Stimulated activated CD4-positive, alpha-beta T cell treated with anti-CD3 and anti-CD28 coated beads, Interleukin-1b, Interleukin-23, amount 100 ng/mL, for 24 hours (primary cell): ENCODE measurements at places on chromosomes 6 and 20.

DNA sequence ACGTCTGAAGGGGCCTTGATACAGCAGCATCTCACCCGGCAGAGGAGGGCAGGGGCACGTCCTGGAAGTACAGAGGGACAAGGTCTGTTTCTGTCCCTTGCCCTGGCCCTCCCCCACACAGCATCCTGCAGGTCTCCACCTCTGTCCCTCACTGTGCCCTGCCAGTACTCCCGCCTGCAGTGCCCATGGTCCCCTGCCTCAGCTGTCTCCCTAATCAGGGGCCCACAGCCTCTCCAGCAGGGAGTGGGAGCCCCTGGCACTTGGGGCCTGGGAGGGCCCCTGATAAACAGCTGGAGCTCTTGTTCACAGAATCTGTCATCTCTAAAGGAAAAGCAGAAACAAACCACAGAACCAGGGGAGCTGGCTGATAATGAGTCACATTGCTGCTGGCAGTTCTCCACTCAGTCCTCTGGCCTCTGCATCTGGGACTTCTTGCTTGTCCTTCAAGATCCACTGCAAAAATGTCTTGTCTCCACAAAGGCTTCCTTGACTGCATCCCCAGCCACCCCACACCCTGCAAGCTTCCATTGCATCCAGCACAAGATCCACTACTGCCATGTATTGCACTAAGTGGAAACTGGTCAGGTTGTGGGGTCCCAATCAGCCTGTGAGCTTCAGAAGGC lies 33.2 kb upstream of the TAF8 start:
- no peak for DNase-seq

GRCh38 chr6:42066156-42066675 lies 15.9 kb downstream of the TAF8 start:
- DNase-seq: no peak

GRCh38 chr6:165689699-165690098 lies 26.7 kb upstream of the PDE10A start:
- DNase-seq: no peak

DNA sequence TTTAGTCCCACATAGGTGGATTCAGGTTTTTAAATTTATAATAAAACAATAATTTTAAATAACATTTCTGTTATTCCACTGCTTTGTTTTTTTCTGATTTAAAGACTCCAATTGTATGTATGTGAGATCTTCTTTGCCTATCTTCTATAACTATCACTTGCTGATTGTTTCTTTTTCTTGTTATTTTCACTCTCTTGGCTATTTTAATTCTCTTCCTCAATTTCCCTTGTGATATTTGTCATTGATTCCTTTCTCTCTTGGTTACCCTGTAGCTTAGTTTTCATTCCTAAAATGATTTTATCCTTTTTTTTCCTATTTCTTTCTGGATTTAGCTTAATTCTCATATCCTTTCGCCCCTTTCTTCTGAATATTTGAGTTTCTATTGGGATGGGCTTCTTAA lies 227.3 kb upstream of the TENT5A start:
- DNase-seq: no peak

- no peak for DNase-seq
Observed at GRCh38 chr20:12660918-12661317, 347.9 kb upstream of the SPTLC3 start.

DNA sequence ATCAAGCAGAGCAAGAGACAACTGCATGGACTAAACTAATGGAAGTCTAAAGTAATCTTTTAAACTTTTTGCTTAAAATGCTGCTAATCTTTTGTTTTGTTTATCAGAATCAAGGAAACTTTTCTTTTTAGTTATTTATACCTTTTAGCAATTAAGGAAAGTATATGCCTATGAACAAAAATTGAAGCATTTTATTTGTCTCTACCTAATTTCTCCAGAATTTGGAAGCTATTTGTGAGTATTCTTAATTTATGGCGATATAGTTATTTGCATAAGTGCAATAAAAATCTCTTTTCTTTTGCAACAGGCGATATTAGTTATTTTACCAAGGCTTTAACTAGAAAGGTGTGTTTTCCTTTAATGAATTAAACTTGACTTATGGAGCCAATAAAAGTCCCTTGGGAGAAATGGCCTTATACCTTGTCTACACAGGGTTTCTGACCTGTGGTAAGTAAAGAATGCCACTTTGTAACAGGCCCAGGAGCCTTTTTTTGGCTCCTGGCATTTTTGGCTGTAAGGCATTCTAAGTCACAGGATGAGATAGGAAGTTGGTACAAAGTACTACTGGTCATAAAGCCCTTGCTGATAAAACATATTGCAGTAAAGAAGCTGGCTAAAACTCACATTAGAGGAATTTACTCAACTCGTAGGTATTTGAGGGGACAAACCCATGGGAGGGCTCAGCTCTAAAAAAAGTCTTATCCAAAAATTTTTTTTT lies 37.2 kb downstream of the TMEM14A start:
- DNase-seq: no peak

DNA sequence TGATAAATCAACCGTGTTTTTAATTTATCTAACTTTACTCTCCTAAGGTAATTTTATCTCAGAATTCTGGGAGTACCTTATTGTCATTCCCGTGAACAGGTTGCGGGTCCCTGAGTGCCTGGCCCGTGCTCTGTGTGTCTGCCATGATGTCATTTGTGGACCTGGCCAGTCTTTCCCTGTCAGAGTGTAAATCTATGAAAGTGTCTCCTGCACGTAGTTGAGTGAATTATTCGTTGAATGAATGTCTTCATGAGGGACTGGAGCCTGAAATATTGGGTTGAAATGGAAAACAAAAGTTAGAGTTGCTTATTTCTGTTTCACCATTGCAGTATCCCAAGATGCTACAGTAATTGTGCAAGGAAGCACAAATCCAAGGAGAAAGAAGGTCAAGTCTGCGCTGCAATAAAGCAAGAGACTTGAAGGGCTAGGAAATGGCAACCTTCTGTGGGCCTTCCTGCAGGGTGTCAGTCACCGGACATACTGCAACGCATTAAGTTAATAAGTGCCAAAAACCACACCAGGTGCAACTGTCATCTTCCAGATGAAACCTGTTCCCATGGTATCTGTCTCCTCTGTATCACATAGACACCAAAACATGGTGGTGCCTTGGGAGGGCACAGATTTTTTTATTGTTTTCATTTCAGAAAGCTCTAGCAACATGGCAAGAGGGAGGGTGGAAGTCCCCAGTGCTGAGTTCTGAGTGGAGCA lies 135.5 kb downstream of the ZDHHC14 start:
- DNase-seq: no peak
